Neural cell (in vitro differentiated cells): ENCODE measurements at places on chromosomes 5 and 9. TPM values are rescaled to one million over a fixed set of nuclear protein-coding genes. Genes with fewer than 3 reads are reported as not detected.

Gene WDR38
- not detected in 2 replicates for polyA plus RNA-seq

Gene CCNJL
- polyA plus RNA-seq = 0.28 and 0.84 TPM in 2 replicates

Gene PCA3
- polyA plus RNA-seq = 0.16 TPM in 1 of 2 replicates, not detected in the other

Gene SLC6A3
- 0.77 TPM in 1 of 2 replicates, not detected in the other for polyA plus RNA-seq

Gene PPIC
- polyA plus RNA-seq = not detected in 2 replicates

Gene AFAP1L1
- polyA plus RNA-seq = not detected in 2 replicates

Gene ADAMTS13
- polyA plus RNA-seq = 13.5 and 24.8 TPM in 2 replicates

Gene NIPAL4
- polyA plus RNA-seq = not detected in 2 replicates

Gene SEMA6A
- 6.5 and 6.6 TPM in 2 replicates for polyA plus RNA-seq

Gene ZFP37
- 28.2 and 35.4 TPM in 2 replicates for polyA plus RNA-seq

Gene HAVCR2
- polyA plus RNA-seq = 0.66 and 1.1 TPM in 2 replicates

Gene JAK2
- polyA plus RNA-seq = 16.9 and 19.7 TPM in 2 replicates

Gene ORM1
- polyA plus RNA-seq = not detected in 2 replicates

Gene UBE2QL1
- 12.9 and 13.8 TPM in 2 replicates for polyA plus RNA-seq

Gene GNPDA1
- polyA plus RNA-seq = 28.9 and 32.2 TPM in 2 replicates

Gene LRRC14B
- not detected in 2 replicates for polyA plus RNA-seq

Gene SMC2
- 2.6 and 3.6 TPM in 2 replicates for polyA plus RNA-seq

Gene C5orf52
- polyA plus RNA-seq = not detected in 2 replicates

Gene RNF208
- polyA plus RNA-seq = 1.2 and 1.5 TPM in 2 replicates

Gene GDNF
- polyA plus RNA-seq = not detected in 2 replicates

Gene TXNDC15
- polyA plus RNA-seq = 127 and 147 TPM in 2 replicates

Gene TMEM252
- polyA plus RNA-seq = not detected in 2 replicates

Gene SHISAL2B
- not detected in 2 replicates for polyA plus RNA-seq

Gene ARL14EPL
- polyA plus RNA-seq = 0.24 TPM in 1 of 2 replicates, not detected in the other

Gene NEUROG1
- polyA plus RNA-seq = not detected in 2 replicates

Gene CXXC5
- polyA plus RNA-seq = 24.4 and 38.0 TPM in 2 replicates

Gene CER1
- not detected in 2 replicates for polyA plus RNA-seq

Gene LOX
- polyA plus RNA-seq = 0.06 and 0.52 TPM in 2 replicates

Gene EDIL3
- polyA plus RNA-seq = 6.1 and 7.4 TPM in 2 replicates

Gene CCL27
- polyA plus RNA-seq = 0.82 and 2.9 TPM in 2 replicates

Gene TRIO
- 168 and 178 TPM in 2 replicates for polyA plus RNA-seq

Gene P4HA2
- 1.4 and 1.8 TPM in 2 replicates for polyA plus RNA-seq

Gene SLC34A1
- not detected in 2 replicates for polyA plus RNA-seq

Gene PLAC8L1
- polyA plus RNA-seq = 0.93 and 1.2 TPM in 2 replicates

Gene GRIN1
- 0.58 and 0.68 TPM in 2 replicates for polyA plus RNA-seq

Gene TNIP1
- polyA plus RNA-seq = 3.1 and 3.3 TPM in 2 replicates

Gene FAM78A
- 0.47 and 0.62 TPM in 2 replicates for polyA plus RNA-seq

Gene LCN10
- polyA plus RNA-seq = not detected in 2 replicates

Gene CAPSL
- 2.3 TPM in 1 of 2 replicates, not detected in the other for polyA plus RNA-seq

Gene TMEM174
- polyA plus RNA-seq = not detected in 2 replicates

Gene HOMER1
- polyA plus RNA-seq = 28.1 and 30.6 TPM in 2 replicates

Gene BTNL8
- not detected in 2 replicates for polyA plus RNA-seq

Gene PAEP
- not detected in 2 replicates for polyA plus RNA-seq

Gene IL31RA
- polyA plus RNA-seq = not detected in 2 replicates

Gene SARDH
- polyA plus RNA-seq = 0.56 TPM in 1 of 2 replicates, not detected in the other

Gene SPATA31C2
- not detected in 2 replicates for polyA plus RNA-seq

Gene PRRX2
- polyA plus RNA-seq = not detected in 2 replicates

Gene SLC6A7
- 1.5 and 4.6 TPM in 2 replicates for polyA plus RNA-seq
